Common myeloid progenitor, CD34-positive (primary cell): ENCODE measurements at places on chromosomes 1 and 21.
A peak's percentile ranks its signal among the peaks of the same experiment; 100 is the strongest.

DNA sequence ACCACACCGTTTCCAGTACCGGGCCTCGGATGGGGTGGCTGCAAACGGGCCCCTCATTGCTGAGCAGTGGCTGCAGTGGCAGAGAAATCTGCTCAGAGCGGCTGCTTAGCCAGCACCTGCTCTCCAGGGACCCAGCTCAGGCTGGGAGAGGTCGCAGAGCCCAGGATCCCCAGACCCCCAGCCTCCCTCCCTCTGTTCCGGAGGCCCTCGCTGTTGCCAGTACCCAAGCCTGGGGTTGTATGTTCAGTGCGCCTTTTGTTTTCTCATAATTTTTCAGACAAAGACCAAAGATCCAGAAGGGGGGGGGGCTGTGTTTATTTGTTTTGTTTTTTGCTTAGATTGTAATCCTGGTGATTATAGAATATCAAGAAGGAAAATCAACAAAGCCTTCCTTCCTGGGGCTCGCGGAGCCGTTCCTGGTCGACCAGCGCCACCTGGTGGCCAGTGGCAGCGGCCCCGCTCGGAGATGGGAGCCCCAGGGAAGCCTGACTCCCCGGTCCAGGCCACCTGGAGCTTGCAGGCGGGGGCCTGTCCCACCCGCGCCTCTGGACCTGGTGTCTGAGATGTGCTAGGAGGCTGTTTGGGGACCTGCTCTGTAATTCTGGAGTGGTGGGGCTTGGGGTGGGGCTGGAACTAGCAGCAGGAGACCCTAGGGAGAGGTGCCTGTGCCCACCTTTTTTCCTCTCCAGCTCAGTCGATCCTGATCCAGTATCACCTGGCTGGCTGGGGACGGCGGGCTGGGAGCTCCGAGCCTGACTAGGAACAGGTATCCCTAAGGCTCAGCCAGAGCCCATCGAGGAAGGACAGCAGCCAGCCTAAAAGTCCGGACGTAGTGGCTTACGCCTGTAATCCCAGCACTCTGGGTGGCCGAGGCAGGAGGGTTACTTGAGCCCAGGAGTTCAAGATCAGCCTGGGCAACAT lies 123.9 kb upstream of the VAMP3 start:
- peak; percentile 49 for DNase-seq

DNA sequence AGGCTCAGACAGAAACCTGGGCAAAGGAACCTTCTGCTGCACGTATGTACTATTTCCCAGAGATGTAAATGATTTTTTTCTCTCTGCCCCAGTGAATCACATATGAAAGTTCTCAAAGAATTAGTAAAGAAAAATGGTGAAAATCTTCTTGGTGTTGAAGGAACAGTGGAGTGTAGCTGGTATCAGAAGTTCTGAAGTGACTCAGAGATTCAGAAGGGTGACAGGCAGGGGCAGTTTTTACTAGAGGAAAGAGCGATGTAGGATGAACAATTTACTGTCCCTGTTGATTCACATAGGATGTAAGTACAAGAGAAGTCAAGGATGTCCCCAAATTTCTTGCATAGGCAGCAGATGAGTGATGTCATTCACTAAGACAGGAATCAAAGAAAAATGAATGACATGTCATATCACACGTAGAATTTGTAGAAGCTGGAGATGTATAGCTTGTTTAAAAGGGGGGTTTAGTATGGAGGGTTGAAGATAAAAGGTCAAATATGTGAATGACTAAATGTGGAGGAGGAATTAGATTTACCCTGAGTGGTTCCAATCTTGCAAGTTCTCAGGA lies 26.4 kb downstream of the WLS start:
- DNase-seq, result no peak

- DNase-seq, result no peak
Observed at GRCh38 chr1:244757091-244757939, 78.1 kb upstream of the COX20 start.

DNA sequence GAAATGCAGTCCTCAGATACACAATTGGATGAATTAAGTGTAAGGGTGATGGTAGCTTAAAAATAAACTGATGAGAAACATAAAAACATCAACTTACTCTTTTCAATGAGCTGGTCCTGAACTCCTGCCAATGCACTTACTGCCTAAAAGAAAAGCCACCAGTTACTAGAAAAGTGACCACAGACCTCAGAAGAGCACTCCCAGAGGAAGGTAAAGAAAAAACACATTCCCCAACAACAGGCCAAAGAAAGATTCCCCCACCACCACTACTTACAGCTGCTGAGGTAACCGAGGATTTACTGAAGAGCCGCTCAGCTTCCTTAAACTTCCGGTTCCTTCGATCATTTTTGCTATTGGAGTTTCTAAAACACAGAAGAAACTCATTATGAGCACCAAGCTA lies 5.4 kb downstream of the MEAF6 start:
- peak; percentile 34 for DNase-seq

GRCh38 chr1:226629210-226629895 lies 80.8 kb downstream of the STUM start:
- no peak for DNase-seq

GRCh38 chr1:101732261-101732660 lies 264.5 kb downstream of the OLFM3 start:
- no peak for DNase-seq

DNA sequence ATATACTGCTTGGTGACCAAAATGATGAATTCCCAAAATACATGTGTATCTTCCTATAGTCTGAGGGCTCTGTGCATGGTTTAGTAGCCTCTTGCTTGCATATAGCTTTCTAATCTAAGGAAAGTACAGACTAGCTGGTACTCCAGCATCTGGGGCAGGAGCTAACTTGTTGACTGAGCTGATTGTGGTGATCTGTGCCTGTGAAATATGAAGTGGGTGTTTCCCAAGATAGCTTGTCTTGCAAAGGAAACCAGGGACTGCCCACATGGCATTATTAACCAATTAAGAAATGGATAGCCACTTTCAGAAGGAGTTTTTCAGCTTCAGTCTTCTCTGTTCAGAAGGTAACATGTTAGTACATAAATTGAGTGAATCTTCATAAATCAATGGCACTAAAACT lies 219.8 kb downstream of the NEGR1 start:
- peak; percentile 75 for DNase-seq

DNA sequence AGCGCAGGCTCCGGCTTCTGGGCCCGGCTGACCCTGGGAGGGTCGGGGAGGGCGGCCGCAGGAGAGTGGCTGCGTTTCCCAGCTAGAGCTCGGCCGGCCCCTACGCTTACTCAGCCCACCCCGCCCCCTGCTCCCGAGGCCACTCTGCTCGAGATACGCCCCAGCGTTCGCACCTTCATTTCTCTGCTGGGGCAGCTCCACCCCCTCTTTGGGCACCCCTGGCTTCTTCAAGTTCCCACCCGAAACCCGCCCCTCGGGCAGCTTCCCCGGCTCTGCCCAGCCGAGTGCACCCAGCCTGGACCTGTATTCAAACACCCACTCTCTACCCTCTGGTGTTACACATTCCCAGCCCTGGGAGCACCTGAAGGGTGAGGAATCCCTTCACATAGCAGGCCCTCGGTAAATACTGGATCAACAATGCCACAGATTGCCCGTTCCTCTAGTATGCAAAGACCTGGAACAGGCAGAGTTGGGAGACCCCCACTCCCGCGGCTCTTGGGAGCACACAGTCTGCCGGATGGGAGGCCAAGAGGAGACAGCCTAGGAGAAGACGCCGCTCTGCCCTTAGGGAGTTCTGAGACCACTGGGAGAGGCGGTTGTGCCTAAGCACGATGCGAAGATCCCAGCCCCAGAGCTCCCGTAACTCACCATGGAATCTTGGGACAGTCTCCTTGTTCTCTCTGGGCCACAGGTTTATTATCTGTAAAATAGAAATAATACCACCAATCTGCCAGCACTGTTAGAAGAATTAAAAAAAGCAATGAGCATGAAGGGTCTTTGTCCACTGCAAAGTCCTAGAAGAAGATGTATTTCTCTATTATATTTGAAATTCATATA lies 566 bp upstream of the PAQR7 start:
- no peak for DNase-seq

- DNase-seq, result no peak
Observed at GRCh38 chr21:31284797-31285397, 59.2 kb downstream of the TIAM1 start.

DNA sequence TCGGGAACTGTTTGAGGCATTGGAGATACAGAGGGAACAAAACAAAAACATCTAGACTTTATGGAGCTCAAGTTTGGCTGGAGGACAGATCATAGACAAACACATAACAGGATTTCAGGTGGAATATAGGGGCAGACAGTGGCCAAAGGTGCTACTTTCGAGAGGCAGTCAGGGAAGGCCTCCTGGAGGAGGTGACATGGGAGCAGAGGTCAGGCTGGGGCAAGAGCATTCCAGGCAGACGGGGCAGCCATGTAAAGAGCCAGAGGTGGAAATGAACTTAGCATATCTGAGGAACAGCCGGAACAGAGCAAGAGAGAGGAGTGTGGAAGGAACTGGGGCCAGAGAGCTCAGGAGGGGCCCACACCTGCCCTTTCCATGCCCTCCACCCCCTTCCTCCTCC lies 122.3 kb downstream of the DMRTB1 start:
- DNase-seq, result no peak
